GOT3 (cell line): ENCODE measurements at places on chromosomes 2 and 18.

DNA sequence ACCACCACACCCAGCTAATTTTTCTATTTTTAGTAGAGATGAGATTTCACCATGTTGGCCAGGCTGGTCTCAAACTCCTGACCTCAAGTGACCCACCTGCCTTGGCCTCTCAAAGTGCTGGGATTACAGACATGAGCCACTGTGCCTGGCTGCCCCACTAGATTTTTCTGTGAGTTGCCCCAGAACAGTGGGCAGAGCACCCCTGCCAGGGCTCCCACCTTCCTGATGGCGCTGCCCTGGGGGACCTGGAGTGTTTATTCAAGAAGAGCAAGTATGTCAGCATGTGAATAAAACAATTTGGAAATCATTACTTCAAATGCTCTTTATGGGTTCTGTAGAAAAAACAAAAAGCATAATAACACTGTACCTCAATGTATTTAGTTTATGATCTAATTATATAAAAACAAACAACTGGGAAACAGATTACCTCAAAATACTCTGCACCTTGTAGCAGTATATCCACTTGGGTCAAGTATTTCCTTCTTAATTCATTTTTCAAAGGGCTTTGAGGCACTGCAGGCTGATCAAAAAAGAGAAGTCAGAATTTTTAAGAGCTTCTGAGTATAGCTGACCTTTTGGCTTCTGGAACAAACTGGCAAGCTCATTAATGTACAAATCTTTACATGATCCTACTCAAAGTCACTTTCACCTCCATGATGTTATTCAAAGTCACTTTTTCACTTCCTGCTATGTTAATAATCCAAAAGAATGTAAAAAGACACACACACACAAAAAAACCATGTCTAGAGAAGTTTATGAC lies 8.9 kb downstream of the HJURP start:
- no peak for DNase-seq

DNA sequence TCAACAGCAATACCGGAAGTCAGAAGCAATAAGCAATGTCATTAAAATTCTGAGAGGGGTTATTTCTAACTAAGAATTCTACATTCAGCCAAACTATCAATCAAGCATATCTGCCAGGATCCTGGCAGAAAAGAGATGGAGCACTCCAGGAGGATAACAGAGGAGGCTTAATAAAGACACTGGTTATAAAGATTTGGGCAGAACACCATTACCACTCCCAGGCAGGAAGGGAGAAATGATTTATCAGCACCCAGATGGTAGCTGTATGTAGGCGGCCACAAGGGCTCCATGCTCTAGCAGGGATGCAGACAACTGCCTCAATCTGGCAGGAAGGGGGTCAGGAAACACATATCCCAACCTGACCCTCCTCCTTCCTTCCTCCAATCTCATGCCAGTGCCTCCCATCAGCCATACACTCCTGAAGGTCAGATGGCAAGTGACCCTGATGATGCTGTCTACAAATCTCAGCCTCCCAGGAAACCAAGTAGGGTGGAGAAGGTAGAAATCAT lies 20.5 kb upstream of the TNFAIP6 start:
- no peak for DNase-seq

DNA sequence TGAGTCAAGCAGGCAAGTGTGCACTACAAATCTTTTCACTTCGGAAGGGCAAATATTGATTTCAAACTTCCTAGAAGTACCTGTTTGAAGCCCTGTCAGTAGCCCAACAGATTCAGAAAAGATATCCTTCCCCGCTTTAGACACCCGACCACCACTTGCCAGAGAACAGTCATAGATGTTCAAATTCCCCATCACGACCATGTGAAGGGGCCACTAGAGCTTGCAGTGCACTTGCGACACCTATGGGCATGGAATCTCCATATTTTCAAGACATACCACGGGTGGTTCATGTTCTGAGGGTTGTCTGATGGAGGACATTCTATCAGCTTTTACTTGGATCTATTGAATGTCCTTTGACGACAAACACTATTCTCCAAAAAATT lies 23.8 kb downstream of the GNLY start:
- DNase-seq, result no peak

- no peak for DNase-seq
Measured at GRCh38 chr2:220503431-220503830, 876.0 kb downstream of the SLC4A3 start.
